ENCODE measurements at places on chromosomes 1 and 21. TPM values are rescaled to one million over a fixed set of nuclear protein-coding genes. Genes with fewer than 3 reads are reported as not detected.

Gene LCA5L
- total RNA-seq: 3.0 TPM

GRCh38 chr21:18387994-18388393 lies 15.6 kb downstream of the TMPRSS15 start:
- DNase-seq: no peak

DNA sequence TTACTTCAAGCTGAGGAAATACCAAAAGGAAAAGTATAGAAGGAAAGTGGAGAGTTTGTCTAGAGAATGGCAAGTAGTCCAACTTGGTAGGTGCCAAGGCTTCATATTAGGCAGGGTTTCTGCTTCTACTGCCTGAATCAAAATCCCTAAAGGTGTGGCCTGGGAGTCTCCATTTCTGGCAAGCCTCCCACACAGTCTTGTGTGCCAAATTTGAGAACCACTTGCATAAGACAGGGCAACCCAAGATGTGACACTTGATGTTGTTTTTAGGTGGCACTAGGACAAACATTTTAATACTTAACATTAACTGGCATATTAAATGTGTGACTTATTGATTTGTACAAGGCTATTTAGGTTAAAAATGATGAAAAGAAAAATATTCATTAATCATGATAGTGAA lies 60.1 kb downstream of the ATG4C start:
- DNase-seq: no peak

Gene PODN
- 20.9 TPM for total RNA-seq

- no peak for DNase-seq
These were observed 119.2 kb downstream of the SYF2 start for GRCh38 chr1:25113086-25113485.

DNA sequence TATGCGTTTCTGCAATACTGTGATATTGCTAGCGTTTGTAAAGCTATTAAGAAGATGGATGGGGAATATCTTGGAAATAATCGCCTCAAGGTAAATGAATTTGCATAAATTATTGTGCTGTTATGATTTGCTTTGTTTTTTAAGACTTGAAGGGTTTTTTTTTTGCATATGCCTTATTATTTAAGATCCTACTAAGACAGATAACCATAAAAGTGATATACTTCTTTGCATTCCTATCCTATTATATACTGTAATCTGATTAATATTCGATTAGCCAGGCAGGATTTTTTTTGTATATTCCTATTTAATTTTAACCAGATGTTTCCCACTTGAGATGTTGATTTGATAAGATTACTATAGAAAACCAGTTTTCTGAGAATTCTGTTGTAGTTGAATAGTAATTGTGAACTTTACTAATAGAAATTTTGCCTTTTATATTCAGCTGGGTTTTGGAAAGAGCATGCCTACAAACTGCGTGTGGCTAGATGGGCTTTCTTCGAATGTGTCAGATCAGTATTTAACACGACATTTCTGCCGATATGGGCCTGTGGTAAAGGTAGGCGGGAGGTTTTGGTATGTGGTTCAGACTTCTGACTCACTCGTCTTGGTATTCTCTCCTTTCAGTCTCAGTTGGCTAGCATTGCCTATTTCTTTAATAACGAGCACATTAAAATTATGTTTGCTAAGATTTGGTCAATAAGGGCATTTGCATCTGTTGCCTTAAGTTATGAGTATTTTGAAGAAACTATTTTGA lies 56.8 kb downstream of the ZBTB17 start:
- no peak for DNase-seq

Gene ASTN1
- total RNA-seq: 2.2 TPM

All from ureter (tissue), 1 donor.